ENCODE measurements at places on chromosomes 4 and X.

- DNase-seq, result no peak
Measured at GRCh38 chr4:72843466-72843865, 226.1 kb downstream of the COX18 start.

DNA sequence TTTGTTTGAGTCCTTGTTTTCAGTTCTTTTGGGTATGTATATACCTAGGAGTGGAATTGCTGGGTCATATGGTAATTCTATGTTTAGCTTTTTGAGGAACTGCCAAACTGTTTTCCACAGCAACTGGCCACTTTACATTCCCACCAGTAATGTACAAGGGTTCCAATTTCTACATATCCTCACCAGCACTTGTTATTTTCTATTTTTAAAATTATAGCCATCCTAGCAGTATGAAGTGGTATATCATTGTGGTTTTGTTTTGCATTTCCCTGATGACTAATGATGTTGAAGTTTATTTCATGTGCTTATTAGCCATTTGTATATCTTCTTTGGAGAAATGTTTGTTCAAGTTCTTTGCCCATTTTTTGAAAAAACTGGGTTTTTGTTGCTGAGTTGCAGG is 39.6 kb downstream of the TMEM164 start:
- DNase-seq, result no peak

- no peak for DNase-seq
Measured at GRCh38 chr4:84952004-84952403, 14.5 kb downstream of the WDFY3 start.

- DNase-seq, result no peak
Measured at GRCh38 chr4:7820031-7820818, 119.4 kb downstream of the AFAP1 start.

DNA sequence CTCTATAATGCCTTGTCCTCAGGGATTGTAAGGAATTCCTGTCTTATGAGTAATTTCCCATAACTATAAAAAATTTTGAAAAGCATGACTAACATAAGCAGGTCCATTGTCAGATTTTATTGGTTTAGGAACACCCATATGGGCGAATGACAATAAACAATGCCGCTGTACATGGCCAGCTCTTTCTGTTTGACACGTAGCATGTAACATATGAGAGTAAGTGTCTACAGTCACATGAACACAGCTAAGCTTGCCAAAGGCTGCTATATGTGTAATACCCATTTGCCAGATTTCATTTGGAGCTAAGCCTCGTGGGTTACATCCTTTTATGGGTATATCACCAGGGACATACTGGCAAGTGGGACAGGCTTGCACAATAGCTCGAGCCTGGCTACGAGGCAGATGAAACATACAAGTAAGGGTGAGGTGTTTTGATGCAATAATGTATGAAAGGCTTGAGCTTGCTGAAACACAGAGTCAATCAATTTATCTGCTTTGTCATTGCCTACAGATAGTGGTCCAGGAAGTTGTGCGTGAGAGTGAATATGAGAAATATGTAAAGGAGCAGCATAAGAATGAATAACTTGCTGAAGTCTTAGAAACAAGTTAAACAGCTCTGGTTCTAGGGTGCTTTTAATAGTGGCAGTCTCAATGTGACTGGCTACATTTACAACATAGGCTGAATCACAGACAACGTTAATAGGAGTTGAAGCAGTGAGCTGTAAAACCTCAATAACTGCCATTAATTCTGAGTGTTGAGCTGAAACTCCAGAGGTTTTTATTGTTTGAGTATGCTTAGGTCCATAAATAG is 67.4 kb upstream of the UGT2B10 start:
- no peak for DNase-seq

GRCh38 chrX:154729439-154729838 is 21.4 kb downstream of the GAB3 start:
- no peak for DNase-seq

DNA sequence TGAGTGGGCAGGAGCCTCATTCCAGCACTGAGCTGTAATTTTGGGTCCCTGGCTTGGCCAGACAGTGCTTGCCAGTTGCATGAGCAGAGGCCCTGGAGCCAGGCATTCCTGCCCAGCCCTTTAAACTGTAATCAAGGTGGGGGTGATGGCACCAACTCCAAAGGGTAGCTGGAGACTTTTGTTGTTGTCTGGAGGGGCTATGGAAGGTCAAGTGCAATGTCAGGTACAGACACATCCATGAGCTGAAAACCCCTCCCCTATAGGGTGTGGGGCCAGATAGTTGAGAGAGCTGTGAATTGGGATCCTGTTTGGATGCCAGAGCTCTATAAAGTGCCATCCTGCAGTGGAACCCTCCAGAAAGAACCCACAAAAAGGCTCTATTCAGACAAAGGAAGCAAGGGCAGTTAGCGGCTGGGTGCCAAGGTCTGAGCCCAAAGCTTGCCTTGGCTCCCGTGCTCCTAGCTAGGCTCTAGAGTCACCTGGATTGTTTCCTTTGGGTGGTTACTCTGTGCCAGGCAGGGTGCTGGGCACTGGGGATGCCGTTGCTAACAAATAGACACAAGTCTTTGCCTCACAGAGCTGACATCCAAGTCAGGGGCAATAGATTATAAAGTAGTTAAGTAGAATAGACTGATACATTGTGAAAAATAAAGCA is 163.0 kb downstream of the EFNB1 start:
- no peak for DNase-seq

- DNase-seq, result no peak
Measured at GRCh38 chr4:188573104-188573503, 433.9 kb downstream of the TRIML1 start.
